ENCODE measurements at places on chromosomes 3 and 15.
A peak's percentile ranks its signal among the peaks of the same experiment; 100 is the strongest.

DNA sequence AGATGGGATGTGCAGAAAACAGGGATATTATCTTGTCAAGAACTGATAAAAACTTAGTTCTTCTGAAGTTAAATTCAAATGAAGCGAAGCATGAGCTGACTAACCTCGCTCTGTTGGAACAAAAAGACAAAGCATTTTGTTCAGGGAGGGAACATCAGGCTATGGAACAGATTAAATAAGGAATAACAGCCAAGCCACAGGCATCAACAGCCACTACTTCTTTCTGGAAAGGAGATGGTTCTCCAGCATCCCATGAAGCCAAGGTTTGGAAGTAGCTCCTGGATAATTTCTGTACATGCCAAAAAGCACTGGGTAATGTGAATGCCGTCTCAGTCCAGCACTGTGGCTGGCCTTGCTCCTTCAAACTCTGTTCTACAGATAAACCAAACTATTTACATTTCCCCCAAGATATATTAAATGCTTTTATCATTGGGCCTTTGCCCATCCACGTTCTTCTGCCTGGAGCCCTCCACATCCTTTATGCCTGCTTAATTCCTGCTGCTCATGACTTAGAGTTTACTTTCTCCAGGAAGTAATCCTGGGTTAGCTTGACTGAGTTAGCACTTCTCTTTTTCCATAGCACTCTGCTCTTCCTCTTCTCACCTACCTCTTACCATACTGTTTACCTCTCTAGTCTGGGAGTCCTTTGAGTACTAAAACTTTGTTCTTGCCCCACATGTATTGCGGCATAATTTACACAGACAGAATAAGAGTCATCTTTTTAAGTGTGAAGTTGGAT, 232.0 kb downstream of the CLSTN2 start:
- DNase-seq: no peak

GRCh38 chr3:13872451-13872850, 7.4 kb downstream of the WNT7A start:
- no peak for DNase-seq

- no peak for DNase-seq
These were observed 33.0 kb upstream of the ADCY5 start for GRCh38 chr3:123481722-123482457.

- no peak for DNase-seq
These were observed 691.7 kb upstream of the CBLB start for GRCh38 chr3:106560451-106560966.

DNA sequence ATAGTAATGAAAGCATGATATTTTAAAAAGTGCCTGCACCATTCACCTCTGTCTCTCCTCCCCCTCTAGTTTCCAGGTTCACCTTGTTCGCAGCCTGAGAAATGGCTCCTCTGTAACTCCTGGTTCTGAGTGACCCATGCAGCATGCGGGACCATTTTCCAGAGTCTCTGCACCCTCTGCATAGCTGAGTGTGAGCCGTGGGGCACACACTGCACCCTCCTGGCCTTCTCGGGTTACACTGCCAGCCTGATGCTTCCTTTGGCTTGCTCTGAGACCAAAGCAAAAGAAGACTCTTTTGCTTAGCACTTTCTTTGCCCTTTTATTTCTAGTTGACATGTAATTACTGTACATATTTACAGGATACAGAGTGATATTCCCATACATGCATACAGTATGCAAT, 287.3 kb downstream of the GABRG3 start:
- DNase-seq: no peak

DNA sequence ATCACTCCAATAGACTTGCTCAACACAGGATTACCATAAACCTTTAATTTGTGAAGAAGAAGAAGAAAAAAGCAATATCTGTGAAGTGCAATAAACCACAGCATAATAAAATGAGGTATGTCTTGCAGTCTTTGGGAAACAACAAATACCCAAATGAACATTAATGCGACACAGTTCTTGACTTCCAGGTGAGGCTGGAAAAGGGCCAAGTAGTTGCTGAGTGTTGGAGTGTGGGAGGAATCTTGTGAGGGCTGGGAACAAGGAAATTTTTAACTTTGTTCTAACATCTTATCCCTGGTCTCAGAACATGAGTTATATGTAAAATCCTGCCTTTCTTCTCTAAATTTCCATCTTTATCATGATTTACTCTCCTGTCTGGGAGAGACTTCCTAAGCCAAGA, 206.5 kb downstream of the DTWD1 start:
- DNase-seq: no peak

DNA sequence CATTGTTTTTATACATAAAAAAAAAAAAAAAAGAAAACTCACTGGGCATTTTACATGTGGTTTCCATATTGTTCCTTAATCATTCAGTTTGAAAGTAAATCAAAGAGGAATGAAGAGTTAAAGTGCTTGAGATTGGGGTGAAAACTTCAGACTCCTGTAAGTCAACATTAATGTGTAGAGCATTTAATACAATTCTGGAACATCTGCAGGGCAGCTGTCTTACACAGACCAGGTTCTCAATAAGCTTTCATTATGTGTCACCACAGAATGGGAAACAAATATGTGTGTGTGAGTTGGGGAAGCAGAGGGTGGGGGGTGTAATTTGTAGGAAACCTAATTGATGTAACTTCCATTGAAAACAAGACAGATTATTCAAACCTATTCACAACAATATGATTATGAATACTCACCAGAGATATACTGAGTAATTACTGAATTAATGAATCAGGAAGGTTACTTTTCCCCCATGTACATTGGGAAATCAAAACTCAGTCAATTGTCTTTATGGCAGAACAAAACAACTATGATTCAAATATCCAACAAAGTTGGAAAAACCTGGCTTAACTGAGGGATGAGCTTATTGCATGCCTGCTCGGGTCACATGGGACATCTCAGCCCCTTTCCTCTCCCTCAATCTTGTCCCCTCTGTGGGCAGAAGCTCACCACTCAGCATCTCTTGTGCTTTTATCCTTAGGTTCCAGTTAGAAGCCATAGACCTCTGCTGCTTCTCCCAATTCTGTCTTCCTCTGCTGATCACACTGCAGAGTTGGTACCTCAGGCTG, 281.2 kb upstream of the THBS1 start:
- no peak for DNase-seq

- DNase-seq: no peak
These were observed 5.5 kb downstream of the MYO5A start for GRCh38 chr15:52523192-52523591.

- peak; percentile 30 for DNase-seq
These were observed 15.8 kb downstream of the SCG5 start for GRCh38 chr15:32657198-32657883.

DNA sequence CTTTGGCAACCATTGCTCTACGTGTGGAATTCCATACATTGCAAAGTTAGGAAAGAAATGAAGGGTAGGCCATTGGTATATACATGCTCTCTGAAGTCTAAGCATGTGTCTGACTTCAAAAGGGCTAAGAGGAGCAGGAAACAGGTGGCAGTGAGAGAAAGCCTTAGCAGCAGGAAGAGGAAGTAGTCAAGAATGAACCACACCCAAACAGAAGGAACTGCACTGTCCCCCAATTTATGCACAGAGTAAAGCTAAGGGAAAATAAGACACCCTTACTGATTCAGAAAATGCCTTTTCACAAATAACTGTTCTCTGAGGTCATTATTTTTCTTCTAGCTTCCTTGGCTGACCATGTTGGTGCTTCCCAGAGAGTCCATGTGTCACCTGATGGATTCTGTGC, 575.4 kb downstream of the NTRK3 start:
- DNase-seq: no peak

DNA sequence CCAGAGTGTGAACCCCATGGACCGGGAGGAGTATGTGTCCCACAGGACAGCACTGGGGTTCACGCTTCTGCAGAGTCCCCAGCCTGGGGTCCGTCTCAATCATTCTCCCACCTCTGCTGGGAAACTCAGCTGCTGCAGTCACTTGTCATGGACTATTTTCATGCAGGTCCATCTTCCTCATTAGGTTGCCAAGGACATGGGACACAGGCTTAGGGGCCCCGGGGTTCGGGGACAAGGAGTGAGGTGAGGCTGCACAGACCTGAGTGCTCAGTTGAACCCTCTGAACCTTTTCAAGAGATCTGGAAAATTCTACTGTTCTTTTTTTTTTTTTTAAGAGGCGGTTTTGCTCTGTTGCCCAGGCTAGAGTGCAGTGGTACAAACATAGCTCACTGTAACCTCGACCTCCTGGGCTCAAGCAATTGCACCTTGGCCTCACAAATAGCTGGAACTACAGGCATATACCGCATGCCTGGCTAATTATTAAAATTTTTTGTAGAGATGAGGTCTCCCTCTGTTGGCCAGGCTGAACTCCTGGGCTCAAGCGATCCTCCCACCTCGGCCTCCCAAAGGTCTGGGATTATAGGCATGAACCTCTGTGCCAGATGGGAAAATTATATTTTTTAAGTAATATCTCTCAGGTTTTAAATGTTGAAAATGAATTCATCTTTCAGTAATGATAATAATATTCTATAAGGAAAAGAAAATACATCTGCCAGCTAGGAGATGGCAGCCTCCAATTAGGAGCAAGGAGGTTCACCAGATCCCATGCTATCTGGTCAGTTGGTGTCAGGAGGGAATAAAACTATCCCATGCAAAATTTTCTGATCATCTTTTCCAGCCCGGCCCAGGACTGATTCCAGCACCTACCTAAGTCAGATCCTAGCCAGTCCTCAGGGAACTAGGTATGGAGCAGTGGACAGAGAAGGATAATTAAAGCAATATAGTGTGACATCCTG, 45.2 kb downstream of the RPN1 start:
- no peak for DNase-seq

DNA sequence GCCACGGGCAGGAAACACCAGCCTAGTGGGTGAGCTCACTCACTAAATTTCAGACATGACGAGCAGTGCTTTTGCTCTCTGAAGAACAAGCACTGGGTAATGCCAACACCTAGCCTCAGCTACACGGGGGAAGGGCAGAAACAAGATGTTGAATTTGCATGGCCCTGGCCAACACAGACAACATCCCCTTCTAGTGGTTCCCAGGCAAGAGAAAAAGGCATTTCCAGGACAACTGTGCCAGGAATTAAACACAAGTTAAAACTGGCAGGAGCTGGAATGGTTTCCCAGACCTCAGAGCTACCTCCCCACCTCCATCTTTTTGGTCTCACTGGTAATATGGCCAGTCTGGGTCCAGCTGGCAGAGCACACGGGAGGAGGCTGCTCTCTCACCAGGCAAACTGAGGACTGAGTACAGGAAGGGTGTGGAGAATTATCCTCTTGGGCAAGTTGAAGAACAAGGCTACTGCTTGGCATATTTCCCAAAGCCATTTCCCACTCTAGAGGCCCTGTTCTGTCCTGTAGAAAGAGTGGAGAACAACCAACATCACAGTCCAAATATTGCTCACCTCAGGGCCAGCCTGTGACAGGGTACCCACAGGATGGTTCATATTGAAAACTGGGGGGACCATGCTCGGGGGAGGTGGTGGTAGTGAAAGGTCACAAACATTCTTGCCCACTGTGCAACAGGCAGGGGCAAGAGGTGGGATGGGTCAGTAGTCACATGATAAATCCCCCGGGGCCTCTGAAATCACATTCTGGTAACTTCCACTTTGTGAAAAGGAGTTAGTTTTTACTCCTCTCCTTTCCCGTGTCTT, 26.5 kb downstream of the TSPAN3 start:
- no peak for DNase-seq

- no peak for DNase-seq
These were observed 63.9 kb downstream of the ADCY5 start for GRCh38 chr3:123385001-123385401.

DNA sequence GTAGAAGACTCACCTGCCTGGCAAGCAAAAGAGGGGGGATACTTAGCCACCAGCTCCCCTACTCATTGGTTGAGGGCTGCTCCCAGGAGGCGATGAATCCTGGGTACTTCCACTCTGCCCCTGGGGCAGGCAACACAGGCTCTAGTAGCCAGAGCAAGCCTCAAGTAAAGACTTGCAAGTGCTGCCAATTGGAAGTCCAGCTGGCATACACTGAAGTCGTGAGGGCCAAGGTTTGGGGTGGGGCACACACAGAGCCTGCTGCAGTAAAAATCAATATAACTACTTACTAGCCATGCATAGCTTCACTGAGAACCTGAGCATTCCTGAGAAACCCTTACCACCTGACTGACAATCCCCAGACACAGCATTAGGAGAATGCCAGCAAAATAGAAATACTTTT, 123.0 kb upstream of the EIF1B start:
- DNase-seq: no peak

GRCh38 chr3:113054552-113054951, 63.8 kb downstream of the GTPBP8 start:
- no peak for DNase-seq

DNA sequence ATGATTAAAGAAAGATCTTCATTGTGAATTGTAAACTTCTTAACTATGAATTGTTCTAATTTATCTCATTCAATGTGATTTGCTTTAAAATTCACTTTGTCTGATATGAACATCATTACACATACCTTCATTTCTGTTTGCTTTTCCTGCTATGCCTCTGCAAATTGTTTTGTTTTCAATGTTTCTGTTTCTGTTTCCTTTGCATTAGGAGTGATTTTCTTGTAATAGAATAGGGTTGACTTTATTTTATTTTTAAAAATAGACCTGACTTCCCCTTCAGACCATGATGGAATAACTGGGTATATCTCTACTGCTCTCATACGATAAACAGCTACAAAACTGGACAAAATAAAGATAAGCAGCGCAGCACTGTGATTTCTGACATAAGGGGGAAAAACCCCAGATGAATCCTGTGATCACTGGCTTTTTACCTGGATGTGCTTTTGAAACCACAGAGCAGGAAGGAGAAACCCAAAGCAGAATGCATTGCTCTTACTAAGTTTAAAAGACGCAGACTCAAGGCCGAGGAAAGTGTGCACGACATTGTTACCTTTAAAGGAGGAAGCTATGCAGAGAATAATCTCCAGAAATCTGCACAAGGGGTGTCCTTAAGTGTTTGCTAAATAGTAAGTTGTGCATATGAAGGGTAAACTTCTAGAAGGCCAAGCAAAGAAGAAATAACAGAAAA, 420.2 kb downstream of the TBC1D5 start:
- no peak for DNase-seq

GRCh38 chr15:44414001-44414400, 13.4 kb upstream of the CTDSPL2 start:
- no peak for DNase-seq

DNA sequence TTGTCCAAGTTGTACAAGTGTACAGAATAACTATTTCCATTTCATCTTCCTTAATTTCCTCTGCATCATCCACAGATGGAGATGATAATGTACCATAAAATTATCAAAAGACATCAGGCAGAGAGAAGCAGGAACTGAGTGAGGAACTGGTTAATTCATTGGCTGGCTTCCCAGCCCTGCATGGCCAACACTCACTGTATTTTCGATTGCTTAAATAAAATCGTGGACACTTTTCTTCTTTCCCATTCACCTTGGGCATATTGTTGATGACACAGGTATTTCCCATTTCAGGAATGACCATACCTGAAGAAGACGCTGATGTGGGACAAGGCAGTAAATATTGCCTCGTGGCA, 144.2 kb upstream of the ABHD17C start:
- no peak for DNase-seq

- no peak for DNase-seq
These were observed 386.5 kb upstream of the PROK2 start for GRCh38 chr3:72171463-72171881.

DNA sequence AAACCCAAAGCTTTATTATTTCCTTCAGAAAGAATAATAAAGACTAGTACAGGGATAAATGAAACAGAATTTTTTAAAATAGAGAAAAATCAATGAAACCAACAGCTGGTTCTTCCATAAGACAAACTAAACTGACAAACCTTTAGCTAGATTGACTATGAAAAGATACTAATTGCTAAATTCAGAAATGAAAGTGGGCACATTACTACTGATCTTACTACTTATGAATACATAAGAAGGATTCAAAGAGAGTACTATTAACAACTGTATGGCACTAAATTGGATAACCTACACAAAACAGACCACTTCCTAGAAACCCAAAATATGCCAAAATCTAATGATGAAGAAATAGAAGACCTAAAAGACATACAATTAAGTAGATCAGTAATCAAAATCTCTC, 278.2 kb downstream of the ISL2 start:
- DNase-seq: no peak
